ENCODE measurements at places on chromosomes 2 and 18.

- DNase-seq = no peak
Measured at GRCh38 chr18:6220129-6220528, 194.6 kb downstream of the L3MBTL4 start.

DNA sequence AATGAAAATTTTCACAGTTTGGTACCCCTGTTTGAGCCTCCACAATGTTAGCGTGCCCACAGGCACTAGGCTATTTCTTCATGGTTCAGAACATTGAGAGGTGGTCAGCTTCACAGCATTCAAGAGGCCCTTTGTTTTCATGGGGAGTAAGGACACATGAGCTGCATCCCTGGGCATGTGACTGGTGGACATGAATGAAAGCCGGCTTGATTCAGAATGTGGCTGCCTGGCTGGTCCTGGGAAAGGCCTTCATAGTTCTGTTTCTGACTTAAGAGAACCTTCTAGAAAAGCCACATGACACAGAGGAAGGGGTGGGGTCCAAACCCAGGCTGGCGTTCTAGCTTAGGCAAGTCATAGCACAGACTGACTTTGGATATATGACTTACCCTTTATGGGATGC lies 420.6 kb downstream of the CMPK2 start:
- no peak for DNase-seq

DNA sequence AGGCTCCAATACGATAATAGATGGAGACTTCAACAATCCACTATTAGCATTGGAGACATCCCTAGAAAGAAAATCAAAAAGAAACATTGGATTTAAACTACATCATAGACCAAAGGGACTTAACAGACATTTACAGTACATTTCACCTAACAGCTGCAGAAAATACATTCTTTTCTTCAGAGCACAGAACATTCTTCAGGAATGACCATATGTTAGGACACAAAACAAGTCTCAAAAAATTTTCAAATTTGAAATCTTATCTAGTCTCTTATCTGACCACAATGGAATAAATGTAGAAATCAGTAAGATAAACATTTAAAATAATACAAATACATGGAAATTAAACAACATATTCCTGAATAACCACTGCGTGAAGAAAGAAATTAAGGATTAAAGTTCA lies 68.7 kb downstream of the STRADB start:
- no peak for DNase-seq

- no peak for DNase-seq
Measured at GRCh38 chr18:2917259-2918047, 70.6 kb downstream of the EMILIN2 start.

- DNase-seq = no peak
Measured at GRCh38 chr18:66874812-66875474, 271.1 kb upstream of the CDH19 start.

- DNase-seq = no peak
Measured at GRCh38 chr2:172227719-172228118, 125.0 kb upstream of the DLX2 start.

- no peak for DNase-seq
Measured at GRCh38 chr2:43559391-43560230, 36.2 kb downstream of the THADA start.

DNA sequence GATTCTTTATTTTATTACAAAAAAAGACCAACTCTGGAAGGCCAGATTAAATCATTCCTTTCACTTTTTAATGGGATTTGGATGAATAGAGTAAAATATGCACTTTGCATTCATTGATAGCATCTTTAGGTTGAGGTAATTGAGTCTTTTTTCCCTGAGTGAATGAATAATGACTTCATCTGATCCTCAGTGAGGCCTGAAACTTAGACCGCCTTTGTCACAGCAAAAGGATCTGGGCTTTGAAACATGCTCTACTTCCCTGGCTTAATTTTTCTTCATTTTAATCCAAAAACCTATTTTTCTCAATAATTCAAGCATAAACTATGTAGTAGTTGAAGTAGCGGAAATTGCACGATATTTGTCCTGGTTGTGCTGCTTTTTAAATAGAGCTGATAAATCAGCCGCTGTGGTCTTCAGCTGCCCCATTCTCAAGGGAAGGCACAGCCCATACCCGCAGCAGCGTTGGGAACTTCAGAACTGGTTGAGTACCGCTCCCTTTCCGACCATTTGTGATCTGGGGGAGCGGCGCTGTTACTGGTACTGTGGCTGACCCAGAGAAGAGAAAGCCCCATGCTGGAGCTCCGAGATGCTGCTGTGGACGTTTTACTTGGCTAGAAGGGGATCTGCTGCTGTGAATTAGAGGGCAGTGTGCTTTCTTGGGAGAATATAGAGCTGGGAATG lies 145.3 kb upstream of the NFATC1 start:
- DNase-seq = no peak

DNA sequence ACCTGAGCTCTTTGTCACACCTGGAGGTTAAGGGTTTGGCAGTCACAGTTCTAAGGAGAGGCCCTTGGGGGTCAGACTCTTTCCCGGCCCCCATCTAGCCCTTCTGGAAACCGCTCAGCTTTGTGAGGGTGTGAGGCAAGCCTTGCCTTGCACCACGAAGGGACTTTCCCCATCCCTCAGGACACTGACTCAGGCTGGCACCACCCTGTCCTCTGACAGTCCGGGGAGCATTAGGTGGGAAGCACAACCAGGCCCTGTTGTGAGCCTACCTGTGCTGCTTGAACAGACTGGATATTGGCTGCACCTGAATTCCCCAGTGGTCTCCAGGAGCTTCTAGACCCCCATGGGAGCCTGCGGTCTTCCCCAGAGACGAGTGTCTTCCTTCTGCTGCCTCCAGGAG lies 47.0 kb upstream of the GBX2 start:
- no peak for DNase-seq

GRCh38 chr2:161343235-161343634 lies 35.0 kb downstream of the PSMD14 start:
- no peak for DNase-seq

DNA sequence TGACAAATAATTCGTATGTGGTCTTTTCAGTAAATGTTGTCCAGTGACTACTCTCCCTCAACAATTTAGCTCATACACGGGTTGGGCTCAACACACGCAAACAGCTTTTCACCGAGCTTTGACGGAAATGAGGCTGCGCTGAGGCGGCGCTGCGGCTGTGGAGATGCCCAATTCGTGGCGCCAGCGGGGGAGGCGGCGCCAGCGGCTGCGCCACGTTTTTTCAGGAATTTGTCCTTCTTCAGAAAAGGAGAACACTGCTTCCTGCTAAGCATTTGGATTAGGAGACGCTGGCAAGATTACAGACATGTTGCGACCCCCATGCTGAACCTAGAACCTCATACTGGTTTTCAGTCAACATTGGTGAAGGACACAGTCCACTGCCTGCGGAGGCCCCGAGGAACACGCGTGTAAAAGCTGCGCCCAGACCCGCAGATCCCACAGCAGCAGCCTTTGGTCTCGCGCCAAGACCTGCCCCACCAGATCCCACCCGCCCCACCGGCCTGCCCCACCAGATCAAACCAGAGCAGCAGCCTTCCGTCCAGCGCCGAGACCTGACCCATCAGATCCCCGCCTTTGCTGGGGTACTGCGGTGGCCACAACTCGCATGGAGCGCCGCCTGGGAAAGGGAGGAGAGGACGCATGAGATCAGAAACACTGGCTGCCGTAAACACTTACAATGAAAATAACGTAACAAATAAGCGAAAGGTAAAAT lies 173.8 kb downstream of the TMEM18 start:
- DNase-seq = no peak

DNA sequence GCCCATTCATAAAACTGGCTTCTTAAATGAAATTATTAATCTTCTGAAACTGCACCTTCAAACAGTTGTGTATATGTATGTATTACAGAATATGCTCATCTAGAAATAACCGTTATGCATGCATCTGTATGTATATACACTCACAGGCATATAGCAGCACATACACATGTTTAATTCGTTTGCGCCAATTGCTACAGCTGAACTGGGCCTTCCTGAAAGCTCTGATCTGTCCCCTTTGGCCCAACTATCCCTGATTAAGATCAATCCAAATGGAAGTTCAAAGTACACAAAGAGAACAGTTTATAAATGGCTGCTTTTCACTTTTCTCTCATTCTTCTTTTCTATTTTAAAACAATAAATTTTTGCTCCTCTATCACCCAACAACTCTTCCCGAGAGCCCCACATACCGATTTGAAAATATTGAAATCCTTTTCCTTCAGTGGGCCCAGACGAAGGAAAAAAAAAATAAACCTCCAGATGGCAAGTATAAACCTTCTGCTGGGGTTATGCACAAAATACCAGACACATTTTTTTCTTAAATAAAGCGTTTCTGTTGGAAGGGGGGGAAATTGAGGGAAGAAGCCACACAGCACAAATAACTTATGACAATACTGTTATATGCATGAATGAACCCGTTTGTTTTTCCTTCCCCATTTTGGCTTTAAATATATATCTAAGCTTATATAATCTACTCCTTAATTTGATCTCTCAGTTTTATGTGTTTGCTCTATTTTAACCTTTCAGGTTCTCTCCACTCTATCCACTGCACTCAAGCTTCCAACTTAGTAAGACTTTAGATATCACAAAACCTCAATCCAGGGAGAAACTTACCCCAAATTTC lies 267.3 kb downstream of the TCF4 start:
- no peak for DNase-seq

GRCh38 chr2:20092226-20092900 lies 40.9 kb upstream of the LAPTM4A start:
- no peak for DNase-seq

DNA sequence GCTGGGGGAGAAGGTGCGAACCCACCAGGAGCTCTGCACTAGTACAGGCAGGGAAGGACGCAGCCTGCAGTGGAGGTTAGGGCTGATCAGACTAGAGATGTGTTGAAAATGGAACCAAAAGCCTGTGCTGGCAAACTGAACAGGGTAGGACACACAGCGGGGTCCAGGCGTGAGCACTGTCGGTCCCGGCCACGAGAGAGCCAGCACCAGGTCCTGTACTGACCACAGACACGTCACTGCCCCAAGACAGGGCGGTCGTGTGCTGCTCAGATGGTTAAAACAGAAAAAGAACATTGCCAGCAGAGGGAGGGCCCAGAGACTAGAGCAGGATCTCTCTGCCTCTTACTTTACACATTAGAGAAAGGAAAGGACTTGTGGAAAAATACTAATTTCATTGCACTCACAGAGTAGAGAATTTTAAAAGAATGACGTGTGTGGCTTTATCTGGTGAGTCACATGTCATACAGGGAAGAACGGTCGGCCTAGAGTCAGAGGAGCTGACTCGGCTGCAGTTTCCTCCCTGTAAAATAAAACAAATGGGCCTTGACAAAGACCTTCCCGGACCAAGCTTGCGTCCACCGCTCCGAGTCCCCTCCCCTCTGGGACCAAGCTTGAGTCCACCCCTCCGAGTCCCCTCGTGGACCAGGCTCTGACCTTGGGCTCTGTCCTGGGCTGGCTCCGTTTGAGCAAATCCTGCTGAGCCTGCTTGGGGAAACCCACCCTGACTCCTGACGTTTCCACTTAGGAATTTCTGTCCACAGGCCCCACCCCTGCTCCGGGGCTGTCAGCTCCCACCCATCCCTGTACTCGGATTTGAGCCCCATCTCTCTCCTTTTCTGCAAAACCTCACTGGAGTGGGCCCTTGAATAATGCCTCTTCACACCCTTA lies 16.7 kb upstream of the ADI1 start:
- no peak for DNase-seq

DNA sequence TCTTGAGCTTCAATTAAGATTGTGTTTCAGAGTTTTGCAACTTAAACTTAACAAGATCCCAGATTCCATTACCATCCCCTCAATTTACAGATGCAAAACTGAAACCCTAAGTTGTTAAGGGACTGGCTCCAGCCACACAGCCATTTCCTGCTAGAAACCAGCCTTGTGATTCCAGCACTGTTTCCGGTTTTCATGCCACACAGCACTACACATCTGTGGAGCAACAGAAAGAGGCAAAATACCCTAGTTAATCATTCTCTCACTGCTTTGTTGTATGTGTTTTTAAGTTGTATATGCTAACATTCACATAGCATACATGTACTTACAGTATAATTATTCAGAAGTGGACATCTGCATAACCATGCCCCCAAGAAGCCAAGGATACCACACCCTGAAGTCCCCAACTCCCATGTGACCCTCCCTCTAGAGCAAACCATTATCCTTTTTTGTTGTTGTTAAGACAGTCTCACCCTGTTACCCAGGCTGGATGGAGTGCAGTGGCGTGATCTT lies 87.4 kb downstream of the MYO5B start:
- no peak for DNase-seq

DNA sequence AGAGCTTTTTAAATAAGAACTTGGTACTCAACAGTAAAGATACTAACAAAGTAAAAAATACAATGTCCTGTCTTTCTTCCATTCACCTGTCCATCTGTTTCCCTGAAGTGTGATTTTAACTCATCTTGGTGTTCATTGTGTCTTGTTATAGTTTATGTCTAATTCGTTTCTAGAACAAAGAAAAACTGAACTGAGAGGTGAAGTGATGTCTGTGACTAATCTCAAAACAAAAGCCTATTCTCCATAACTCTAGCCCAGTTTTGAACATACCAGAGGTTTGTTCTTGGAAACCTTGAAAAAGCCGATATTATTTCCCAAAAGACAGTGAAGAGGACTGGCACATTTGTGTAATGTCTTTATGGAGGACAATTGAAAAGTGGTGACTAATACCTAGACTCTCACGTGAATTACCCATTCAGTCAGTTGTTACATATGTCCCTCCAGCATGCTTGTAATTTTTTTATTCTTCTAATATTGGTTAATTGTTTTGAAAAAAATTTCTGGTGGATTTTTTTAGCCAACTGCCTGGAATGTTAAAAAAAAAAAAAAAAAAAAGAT lies 725.8 kb downstream of the SATB2 start:
- no peak for DNase-seq

DNA sequence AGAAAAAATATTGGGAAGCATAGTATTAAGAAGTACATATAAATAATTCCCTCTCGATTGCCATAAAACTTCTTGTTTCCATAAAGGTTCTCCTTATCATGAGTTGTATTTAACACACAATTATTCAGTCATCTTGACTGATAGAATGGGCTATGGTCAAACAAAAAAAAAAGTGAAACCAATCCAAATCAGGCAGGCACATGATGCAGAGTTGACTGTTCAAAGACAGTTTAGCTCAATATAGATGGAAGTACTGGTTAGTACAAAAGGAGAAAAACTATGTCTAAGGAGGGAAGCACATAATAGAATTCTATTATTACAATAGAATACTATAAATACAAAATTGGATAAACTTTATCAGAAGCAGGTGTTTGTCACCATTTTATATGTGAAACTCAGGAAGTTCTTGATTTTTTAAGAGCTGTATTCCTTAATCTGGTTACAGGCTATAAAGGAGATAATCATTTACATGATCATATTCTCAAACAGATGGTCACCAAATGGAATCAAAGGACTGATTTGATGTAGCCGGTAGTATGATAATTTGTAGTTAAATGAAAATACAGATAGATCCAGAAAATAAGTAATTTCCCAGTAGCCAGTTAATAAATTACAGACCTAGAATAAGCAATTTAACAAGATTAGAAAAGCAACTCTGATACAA lies 18.2 kb upstream of the CALCRL start:
- DNase-seq = no peak

GRCh38 chr2:191933307-191934105 lies 86.6 kb upstream of the CAVIN2 start:
- DNase-seq = no peak

GRCh38 chr2:201618744-201619662 lies 24.3 kb downstream of the TMEM237 start:
- DNase-seq = no peak

Measured in HEK293T (cell line).